ENCODE measurements at places on chromosomes 1 and 21.
A peak's percentile ranks its signal among the peaks of the same experiment; 100 is the strongest.

DNA sequence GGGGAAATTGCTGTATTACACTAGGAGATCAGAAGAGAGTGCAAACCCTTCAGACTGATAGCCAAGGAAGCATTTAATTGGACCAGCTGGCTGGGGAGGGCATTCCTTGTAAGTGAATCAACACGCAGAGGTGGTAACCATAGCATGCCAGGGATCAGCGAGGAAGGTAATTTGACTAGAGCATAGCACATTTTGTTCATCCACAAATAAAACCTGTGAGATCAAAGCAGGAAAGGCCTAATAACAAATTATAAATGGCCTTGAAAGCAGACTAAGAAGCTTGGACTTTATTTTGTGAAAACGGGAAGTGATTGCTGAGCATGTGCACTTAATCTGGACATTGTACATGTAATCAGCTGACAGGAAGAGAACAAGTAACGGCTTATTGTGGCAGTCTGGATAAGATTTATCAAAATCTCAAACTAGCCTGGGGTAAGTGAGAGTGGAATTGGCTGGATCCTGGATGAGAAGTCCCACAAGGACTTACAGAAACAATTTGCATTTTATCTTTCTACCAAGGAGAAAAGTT, 11.7 kb upstream of the CD55 start:
- DNase-seq, result no peak

GRCh38 chr1:11690397-11691301, 861 bp upstream of the DRAXIN start:
- DNase-seq, result no peak

DNA sequence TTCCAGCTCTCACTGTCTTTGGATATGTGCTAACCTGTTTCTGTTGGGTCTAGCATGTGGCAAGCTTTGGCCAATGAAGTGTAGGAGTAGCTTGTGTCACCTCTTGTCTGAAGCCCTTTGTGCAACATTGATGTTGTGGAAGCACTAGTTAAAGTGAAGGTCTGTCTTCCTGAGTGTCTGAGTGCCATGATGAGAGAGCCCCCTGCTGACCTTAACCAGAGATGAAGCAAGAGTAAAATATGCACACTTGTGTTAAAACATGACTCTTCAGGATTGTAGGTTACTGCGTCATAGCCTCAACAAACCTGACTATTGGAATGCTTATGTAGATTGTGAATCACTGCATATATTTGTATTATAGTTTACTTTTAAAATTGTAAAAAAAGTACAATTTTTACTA, 103.7 kb downstream of the NCAM2 start:
- DNase-seq, result no peak

DNA sequence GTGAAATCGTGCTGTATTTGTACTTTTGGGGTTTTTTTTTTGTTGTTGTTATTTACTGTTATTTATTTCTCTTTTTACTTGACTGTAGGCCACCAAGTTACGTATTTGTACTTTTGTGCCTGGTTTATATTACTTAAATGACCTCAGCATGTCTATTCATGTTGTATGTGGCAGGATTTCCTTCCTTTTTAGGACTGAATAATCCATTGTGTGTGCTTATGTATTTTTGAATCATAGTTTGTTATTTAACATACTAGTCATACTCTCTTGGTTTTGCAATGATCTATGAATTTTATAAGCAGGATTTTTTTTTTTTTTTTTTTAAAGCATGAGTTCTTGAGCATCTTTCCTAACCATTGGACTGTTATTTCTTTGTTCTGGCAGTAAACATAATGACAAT, 51.2 kb downstream of the RNF2 start:
- no peak for DNase-seq

GRCh38 chr1:119298687-119299303, 69.8 kb upstream of the HAO2 start:
- peak; percentile 3 for DNase-seq

DNA sequence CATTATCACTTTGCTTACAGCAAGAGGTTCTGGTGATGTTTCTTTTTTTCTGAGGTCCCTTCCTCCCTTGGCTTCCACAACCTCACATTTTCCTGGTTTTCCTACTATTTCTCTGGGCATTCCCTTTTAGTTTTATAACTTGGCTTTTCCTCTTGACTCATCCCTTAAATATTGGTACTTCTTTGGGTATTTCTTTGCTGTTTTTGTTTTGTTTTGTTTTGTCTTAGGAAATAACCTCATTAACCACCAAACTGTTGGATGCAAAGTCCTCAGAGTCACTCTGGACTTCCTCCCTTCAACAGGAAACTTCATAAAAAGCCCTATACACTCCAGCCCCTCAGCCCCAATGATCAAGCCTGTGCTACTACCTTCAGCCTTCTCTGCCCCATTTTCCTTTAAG, 211.1 kb downstream of the DUSP10 start:
- DNase-seq, result no peak

- DNase-seq, result peak; percentile 51
These were observed 2.8 kb downstream of the IFI16 start for GRCh38 chr1:159012495-159012894.

DNA sequence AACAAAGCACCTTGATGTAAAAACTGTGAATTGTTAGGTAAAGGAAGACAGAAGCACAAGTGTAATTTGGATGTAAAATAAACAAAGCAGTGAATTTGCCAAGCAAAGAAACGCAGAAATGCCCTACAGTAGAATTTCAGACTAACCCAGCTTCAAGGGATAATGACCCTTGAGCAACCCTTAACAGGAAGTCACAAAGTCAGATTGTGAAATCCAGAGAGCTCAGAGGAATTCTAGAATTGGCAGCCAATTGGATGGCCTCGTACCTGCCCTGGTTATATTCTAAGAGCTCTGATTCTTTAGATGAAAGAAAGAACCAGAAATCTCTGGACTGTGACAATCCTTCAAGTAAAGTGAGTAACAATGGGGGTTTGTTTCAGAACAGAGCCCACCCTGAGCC, 152.7 kb upstream of the CHRM3 start:
- DNase-seq, result no peak

GRCh38 chr1:61268546-61269240, 186.3 kb downstream of the NFIA start:
- DNase-seq, result no peak

- DNase-seq, result no peak
These were observed 29.1 kb upstream of the IRF2BP2 start for GRCh38 chr1:234638832-234639799.

DNA sequence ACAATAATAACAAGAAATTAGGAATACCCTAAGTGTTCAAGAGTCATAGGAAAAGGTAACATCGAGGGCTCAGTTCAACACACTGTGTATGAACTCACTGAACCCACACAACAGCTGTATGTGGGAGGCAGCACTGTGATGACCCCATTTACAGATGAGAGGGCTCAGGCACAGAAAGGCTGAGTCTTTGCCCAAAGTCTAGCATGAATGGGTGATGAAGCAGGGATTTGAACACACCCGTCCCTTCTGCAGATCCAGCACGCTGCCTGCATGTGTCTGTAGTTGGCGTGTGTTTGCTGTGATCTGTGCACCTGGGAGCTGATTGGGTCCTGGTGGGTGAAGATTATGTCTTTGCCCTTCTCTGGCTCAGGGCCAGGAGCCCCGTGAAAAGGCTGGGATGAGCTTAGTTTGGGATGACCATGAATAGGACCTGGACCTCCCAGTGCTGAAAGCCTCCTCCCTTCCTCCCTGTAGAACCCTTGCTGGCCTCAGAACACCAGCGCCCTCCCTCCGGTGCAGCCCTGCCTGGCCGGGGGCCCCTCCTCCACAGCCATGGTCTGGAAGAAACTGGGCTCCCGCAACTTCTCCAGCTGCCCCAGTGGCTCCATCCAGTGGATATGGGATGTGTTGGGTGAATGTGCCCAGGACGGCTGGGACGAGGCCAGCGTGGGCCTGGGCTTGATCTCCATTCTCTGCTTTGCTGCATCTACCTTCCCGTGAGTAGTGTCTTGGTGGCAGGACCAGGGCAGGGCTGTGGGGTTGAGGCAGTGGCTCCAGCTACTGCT, 5.2 kb downstream of the SLC66A1 start:
- DNase-seq, result no peak

GRCh38 chr1:185931438-185931837, 197.2 kb downstream of the HMCN1 start:
- no peak for DNase-seq

DNA sequence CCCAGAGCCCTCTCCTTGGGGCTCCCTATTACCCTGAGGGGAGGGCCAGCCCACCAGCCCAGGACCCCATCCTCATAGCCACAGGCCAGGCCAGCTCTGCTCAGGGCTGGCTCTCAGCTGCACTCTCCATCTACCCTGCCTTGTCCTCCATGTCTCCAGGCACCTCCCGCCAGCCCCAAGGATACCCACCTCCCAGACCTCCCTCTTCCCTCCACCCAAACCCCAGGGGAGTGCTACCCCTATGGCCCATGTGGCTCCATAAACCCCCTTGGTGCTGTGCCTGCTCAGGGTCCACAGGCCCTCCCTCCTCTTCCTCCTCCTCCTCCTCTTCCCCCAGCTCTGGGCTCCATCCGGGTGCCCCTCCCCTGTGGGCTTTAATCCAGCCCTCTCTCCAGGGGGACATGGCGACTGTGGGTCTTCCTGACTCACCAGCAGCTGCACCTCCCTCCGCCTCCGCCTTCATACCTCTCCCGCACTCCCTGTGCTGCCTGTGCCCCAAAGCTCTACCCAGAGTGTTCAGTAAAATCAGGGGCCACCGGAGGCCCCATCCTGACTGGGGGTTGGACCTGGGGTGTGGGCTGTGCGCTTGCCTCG, 9.1 kb downstream of the YBEY start:
- no peak for DNase-seq

GRCh38 chr1:30933874-30934252, 25.3 kb upstream of the SDC3 start:
- DNase-seq, result no peak

DNA sequence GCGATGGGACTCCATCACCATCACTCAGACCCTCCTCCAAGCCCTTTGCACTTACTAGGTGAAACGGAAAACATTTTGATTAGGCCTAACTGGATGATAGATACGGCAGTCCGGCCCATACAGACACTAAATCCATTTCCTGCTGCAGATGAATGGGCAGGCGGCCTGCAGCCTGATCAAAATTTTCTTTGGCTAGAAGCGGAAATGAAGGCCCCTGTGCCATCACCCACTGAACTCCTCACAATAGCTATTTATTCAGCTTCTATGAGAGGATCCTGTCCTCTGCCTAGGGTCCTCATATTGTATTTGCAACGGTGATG, 200.5 kb downstream of the OMA1 start:
- DNase-seq, result no peak

DNA sequence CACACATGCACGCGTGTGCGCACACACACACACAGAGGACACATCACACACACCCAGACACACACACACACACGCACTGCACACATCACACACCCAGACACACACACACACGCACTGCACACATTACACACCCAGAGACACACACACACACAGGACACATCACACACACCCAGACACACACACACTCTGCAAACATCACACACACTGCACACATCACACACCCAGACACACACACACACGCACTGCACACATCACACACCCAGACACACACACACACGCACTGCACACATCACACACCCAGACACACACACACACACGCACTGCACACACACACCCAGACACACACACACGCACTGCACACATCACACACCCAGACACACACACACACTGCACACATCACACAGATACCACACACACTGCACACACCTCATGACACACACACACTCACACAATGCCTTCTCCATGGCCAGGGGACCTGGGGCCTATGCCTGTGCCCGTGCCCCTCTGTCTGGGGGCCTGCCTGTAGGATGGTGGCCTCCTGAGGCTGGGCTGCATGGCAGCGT, 24.4 kb downstream of the CRYAA start:
- no peak for DNase-seq

DNA sequence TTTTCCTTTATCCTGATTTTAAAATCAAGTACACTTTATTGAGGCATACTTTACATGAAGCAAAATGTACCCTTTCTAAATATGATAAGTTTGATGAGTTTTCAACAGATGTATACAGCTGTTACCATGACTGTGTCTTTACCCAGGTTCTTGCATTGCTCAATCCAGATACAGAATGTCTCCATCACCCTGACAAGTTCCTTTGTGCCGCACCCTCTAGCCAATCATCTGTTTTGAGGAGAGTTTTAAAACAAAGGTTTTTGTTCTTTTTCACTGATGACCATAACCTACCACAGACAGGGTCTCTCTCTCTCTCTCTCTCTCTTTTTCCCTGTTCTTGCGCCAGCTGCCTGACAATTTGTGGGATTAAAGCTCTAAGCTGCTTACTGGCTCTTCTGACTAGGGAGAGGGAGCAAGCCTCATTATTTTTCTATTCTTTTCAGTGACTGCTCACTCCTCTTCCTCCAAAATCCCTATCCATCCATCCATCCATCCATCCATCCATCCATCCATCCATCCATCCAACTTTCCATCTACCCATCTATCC, 1.2 kb upstream of the KCNE1 start:
- no peak for DNase-seq

- no peak for DNase-seq
These were observed 8.6 kb downstream of the JAM2 start for GRCh38 chr21:25647647-25648046.

GRCh38 chr1:155313261-155313660, 4.6 kb downstream of the FDPS start:
- no peak for DNase-seq

DNA sequence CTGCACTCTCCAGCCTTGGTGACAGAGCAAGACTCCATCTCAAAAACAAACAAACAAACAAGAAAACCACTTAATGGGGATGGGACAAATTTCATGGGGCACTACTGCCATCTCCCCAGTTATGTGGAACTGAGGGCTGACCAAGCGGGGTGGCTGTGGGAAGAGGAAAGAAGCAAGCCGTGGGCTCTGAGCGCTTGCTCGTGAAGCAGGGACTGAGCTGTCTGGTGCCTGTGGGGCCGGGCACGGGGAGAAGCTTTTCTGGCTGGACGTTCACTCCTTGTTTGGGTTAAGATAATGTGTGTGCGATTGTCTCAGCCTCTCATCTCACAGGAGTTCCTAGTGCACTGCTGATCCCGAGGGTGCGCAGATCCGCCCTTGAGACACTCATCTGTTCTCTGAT, 22.0 kb upstream of the KIF26B start:
- DNase-seq, result no peak

DNA sequence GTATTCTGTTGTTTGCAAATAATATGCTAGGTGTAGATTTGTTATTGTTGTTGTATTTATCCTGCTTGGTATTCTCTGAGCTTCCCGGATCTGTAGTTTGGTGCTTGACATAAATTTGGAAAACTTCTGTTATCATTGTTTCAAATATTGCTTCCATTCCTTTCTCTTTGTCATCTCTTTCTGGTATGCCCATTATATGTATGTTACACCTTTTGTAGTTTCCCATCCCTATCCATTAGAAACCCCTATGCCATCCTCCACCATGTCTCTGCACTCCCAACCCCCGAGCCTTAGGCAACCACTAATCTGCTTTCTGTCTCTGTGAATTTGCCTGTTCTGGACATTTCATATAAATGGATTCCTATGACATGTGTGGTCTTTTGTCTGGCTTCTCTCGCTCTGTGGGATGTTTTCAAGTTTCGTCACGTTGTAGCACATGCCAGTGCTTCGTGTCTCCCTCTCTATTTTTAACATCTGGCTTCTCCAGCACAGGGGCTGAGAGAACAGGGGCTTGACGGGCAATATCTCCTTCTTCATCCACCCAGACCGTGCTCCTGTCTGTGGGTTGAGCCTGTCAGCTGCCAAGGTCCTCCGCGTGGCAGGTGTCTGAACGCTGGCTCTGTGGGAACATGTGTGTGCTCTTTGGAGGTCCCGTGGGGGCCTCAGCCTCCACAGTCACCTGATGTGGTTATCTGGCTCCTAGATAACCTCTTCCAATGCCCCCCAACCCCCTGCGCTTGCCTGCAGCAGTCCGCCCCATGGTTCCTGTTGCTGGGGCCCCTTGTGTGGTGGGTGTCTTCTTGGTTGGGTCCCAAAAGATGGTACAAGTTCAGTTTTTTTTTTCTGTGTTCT, 32.8 kb upstream of the MAN1C1 start:
- DNase-seq, result no peak

GRCh38 chr1:165575468-165576099, 31.8 kb downstream of the LRRC52 start:
- DNase-seq, result no peak
